Bone marrow (tissue), 2 donors: ENCODE measurements at places on chromosomes 1 and 21.

GRCh38 chr1:184597650-184598357 lies 156.9 kb downstream of the EDEM3 start:
- DNase-seq, result peak; percentile 18

GRCh38 chr1:20114021-20114648 lies 5.2 kb downstream of the PLA2G2D start:
- no peak for DNase-seq

DNA sequence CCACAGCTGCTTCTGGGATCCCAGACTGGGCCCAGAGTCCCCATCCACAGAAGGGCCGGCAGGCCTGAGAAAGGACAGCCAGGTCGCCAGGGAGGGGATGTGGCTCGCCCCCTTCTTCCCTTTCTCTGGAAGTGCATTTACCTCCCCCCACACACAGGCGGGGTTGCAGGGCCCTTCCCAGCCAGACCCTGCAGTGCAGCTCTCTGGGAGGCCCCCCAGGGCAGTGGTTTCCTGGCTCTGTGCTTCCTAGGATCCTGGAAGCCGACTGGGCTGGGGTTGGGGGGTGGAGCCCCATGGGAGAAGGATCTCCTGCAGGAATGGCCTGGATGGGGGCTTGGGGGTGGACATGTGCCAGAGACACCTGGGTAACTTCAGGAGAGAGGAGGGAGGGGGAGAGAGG lies 4.2 kb upstream of the COL6A1 start:
- no peak for DNase-seq

GRCh38 chr1:114154146-114154962 lies 685 bp upstream of the SYT6 start:
- DNase-seq, result no peak

GRCh38 chr1:168734946-168735345 lies 5.9 kb upstream of the DPT start:
- DNase-seq, result no peak

DNA sequence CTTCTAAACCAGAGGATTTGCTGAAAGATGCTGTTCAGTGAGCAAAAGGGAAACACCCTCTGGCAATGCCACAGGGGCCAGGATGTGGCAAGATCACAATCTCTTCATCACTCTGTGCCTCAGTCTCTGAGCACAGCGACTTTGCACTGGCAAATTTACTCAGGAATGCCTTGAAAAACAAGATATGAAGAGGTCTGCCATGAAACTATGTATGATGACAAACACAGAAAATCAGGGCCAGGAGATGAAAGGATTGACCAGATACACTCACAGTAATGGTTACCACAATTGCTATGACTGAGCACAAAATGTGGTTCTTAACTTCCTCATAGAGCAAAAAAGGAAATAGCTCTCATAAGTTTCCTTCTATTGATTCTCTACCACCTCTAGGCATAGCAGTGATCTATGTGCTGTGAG lies 5.8 kb downstream of the TTC13 start:
- no peak for DNase-seq

DNA sequence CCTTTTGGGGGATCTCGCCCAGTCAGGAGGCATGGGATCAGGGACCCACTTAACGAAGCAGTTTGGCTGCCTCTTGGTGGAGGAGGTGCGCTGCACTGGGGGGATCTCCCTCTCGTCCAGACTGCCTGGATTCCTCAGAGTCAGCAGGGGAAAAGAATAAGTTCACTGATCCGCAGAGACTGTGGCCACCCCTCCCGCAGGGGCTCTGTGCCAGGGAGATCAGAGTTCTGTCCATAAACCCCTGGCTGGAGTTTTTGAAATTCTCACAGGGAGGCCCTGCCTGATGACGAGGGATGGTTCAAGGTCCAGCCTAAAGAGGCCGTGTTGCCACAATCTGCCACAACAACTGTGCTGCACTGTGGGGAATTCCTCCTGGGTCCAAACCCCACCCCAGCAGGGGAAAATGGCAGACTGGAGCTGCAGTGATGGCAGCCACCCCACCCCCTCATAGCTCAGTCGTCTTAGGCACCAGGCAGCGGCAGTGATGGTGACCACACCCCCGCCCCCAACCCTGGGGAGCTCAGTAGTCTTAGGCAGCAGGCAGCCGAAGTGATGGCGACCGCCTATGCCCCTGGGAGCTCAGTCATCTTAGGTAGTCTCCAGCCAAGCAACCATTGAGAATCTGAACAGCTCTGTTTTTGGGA lies 273.8 kb upstream of the USP25 start:
- DNase-seq, result no peak

DNA sequence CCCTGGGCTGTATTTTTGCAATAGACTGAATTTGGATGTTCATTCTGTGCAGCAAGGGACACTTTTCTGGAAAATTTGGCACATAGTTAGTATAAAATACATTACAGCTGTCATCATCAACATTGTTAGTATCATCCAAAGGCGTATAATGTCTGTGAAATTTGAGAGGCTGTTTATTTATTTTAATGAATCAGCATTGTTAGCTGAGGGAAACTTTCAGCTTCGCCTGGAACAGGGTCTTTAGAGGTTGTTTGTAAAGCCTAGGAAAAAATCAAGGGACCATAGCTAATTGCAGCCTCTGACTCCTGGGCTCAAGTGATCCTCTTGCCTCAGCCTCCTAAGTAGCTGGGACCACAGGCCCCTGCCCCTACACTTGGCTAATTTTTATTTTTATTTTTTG lies 106.8 kb upstream of the USP24 start:
- no peak for DNase-seq

GRCh38 chr1:24932284-24932683 lies 2.2 kb upstream of the RUNX3 start:
- DNase-seq, result peak; percentile 12

- DNase-seq, result no peak
Measured at GRCh38 chr1:8202182-8202905, 115.6 kb upstream of the SLC45A1 start.

DNA sequence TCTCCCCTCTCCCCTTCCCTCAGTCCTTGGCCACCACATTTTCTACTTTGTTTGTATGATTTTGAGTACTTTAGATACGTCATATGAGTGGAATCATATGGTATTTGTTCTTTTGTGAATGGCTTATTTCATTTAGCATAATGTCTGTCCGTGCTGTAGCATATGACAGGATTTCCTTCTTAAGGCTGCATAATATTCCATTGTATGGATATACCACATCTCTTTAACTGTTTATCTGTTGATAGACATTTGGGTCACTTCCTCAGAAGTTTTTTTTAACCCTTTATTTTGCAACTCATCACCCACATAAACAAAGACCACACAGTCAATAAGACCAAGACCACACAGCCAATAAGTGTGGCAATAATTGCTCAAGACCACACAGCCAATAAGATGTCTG lies 24.9 kb downstream of the FAM163A start:
- DNase-seq, result no peak

- no peak for DNase-seq
Measured at GRCh38 chr1:2875707-2876561, 74.4 kb upstream of the TTC34 start.

DNA sequence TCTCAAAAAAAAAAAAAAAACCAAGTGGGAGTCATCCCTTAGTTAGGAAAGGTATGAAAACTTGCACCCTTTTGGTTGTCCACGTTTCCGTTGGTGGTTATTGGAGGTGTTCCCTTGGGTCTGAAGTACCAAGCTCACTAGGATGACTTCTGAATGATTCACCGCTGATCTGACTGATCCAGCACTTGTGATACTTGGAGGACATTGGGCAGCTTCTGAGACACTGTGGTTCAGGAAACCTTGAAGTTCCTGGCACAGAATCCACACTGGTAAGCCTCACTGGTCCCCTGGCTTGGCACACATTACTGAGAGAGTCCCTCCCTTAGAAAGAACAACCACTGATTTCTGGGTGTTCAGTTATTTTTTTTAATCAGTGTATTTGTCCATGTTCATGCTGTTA lies 91.9 kb downstream of the RYR2 start:
- DNase-seq, result no peak

DNA sequence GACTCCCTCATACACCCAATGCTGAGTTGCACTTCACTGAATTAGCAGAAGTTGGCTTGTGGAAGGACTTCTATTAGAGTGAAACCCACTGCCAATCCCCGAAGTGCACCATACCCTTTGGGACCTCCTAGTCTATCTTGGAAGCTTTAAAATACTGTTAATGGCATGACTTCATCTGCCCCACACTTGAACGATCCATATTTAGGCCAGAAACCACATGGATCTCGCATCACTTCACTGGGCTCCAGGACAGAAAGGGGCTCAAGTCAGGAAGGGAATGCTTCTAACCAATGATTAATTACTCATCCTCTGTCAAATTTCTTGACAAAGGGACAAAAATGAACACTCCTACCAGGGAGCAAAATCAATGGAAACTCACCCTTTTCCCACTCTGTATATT lies 69.1 kb downstream of the BCAR3 start:
- DNase-seq, result no peak

DNA sequence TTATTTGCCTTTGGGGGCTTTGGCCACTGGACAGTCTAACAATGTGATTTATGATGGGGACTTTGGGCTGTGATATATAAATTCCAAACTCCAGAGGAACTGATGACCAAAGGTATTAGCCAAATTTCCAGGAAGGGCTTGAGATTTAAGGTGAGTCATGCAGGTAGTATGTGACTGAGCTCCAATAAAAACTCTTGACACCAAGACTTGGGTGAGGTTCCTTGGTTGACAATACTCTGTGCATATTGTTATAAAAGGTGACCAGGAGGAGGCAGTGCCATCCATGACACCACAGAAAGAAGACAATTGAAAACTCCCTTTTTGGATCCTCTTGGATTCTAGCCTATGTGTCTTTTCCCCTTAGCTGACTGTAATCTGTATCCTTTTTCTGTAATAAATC lies 392.7 kb upstream of the LRRC7 start:
- no peak for DNase-seq

GRCh38 chr1:47644212-47644573 lies 206.3 kb downstream of the FOXD2 start:
- no peak for DNase-seq

DNA sequence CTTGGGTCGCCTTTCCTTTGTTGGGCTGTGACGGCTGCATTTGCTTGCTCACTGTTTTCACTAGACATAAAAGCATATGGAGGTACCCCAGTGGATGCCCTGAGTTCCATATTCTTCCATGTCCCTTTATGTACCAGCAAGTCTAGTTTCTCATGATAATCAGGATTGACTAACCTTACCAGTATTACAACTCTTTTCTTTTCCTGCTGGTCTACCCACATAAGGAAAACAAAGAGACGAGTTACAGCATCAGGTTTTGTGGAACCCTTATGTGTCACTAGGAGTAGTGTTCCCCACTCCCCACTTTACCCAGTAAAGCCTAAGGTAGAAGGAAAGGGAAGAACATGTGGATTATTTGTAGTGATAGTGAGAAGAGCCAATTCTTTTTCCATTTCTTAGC lies 16.4 kb upstream of the CENPF start:
- DNase-seq, result no peak

DNA sequence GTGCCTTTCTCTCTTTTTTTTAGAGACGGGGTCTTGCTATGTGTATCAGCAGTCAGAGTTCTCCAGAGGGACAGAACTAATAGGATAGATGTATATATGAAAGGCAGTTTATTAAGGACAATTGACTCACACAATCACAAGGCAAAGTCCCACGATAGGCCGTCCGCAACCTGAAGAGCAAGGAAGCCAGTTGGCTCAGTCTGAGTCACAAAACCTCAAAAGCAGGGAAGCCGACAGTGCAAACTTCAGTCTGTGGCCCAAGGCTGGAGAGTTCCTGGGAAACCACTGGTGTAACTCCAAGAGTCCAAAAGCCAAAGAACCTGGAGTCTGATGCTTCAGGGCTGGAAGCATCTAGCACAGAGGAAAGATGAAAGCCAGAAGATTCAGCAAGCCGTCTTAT lies 16.3 kb upstream of the H3-3A start:
- no peak for DNase-seq

DNA sequence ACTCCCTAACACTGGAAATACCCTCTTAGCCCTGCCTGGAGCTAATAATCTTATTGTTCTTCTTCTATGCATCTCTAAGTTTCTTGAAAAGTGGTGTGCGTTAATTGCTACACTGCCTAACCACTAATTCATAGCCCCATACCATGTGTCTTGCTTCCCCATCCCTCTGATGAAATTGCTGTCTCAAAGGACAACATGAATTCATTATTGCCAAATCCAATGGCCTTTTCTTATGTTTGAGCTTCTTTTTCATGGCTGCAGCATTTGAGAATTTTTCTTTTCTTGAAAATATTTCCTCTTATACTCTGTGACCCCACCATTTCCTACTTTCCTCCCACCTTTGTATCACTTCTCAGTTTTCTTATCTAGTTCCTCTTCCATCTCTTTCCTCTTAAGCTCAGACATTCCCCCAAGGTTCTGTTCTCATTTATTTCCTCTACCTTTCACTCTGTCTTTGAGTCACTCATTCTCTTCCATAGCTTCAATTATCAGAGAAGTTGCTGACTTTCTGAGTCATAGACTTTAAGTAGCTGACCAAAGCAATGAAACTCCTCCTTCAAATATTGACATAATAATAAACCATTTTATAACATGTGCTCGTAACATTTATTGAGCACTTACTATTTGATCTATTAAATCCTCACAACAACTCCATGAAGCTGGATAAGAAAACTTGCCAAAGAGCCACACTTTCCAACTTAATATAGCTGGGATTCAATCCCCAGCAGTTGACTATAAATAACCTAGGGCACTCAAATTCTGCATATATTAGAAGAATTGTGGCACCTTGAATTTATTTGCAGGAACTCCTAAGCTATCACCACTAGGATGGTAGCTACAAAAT lies 35.5 kb upstream of the ATP6V1G3 start:
- DNase-seq, result no peak

DNA sequence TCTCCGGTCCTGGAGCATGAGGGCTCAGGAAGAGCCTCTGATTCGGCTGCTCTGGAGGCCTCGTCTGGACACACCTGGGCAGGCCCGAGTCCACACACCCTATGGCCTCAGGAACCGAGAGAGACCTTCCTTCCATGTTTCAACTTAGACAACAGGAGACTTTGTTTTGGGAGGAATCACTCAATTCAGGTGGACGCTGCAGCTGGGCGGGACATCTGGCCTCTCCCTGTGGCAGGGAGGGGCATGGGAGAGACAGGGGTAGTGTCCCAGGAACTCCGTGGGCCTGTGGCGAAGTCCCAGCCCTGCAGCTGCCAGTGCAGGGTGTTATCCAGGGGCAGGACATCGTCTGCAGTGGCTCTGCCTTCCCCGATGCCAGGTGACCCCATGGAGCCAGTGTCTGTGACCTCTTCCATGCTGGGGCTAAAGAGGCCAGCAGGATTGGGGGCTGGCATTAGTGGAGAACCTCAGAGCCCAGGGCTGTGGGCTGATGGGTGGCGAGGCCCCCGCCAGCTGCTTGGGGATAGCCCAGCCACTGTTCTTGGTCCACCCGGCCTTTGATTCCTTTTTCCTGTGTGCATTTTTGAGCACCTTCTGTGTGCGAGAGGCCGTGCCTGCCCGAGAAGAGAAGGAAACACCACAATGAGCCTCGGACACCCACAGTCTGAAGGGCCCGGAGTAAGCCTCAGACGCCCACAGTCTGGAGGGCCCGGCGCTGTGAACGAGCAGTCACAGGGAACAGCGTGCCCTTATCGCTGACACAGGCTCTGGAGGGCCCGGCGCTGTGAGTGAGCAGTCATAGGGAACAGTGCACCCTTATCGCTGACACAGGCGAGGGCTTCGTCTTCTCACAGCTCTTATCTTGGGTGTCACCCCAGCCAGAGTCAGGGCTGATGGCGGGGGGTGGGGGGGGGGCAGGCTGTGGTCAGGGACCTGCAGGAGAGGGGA lies 6.2 kb downstream of the COL18A1 start:
- DNase-seq, result no peak

GRCh38 chr1:112312315-112312714 lies 83.7 kb upstream of the CTTNBP2NL start:
- no peak for DNase-seq

- no peak for DNase-seq
Measured at GRCh38 chr1:77276941-77277340, 4.9 kb upstream of the AK5 start.

GRCh38 chr1:76950306-76950705 lies 83.0 kb downstream of the ST6GALNAC5 start:
- no peak for DNase-seq
